ENCODE measurements at places on chromosomes 16 and 17.
A peak's percentile ranks its signal among the peaks of the same experiment; 100 is the strongest.

DNA sequence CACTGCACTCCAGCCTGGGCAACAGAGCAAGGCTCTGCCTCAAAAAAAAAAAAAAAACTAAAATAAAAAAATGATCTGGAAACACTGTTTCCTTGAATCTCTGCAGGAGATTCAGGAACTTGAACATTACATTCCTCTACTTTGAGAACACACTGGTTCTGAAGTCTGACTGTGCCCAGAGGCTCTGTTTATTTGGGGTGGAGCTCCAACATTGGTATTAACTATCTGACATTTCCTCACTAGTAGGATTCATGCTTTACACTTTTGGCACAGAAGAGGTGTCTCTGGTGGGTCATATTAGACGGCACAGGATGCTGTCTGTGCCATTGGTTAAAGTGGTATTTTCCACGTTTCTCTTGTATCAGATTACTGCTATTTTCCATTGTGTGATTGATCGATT is 10.4 kb downstream of the SULT1A2 start:
- DNase-seq: no peak

DNA sequence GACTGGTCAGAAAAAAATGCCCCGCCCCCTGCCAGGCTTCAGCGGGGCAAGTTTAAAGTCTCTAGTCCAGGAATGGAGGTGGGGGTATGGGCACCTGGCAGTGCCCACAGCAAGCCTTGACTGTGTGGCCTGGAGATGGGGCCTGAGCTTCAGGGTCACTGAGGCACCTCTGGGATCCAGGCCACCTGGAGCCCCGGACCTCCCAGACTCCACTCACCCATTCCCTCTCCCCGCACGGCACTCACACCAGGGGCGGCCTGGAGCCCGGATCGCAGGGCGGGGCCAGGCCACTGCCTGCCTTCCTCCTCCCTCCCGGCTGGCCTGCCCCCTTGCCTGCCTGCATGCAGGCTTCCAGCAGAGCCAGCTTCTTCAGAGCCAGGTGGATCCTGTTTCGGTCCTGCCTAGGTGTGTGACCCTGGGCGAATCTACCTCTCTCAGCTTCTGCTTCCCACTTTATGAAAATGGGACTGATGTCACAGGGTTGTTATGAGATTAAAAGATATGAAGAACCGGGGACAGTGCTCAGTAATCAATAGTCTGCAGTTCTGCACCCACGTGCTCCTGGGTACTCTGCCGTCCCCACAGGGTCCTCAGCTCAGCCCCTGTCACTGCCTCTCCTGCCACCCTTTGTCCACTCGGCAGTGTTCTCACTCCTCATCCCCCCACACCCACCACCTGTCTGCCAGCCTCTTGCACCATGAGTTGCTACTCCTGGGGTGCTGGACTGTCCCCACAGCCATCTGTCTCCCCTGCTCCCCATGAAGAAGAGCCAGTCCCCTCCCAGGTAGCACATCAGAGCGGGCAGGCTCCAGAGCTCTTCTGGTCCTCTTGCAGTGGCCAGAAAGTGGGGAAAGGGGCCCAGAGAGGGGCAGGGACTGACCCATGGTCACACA is 1.2 kb upstream of the TCAP start:
- DNase-seq: no peak

DNA sequence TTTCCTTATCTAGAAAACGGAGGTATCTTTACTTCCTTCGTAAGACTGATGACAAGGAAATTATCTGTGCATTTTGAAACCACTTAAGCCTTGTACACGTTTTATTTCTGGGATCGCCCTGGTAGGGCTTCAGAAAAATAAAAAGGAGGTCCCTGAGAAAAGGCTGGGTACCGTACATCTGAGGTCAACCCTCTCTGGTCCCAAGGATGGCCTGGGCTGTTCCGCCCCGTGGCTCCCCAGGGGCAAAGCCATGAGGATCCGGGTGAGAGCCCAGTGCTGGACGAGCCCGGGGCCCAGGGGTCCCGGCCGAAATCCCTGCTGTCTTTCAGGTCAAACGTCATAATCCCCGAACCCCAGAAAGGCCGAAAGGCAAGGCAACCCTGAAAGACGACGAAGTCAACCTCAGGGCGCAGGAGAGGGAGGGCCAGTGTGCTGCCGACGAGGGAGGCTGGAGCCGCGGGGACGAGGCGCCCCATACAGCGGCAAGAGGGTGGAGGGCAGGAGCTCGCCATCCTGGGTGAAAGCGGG is 656 bp upstream of the FUS start:
- DNase-seq: no peak

DNA sequence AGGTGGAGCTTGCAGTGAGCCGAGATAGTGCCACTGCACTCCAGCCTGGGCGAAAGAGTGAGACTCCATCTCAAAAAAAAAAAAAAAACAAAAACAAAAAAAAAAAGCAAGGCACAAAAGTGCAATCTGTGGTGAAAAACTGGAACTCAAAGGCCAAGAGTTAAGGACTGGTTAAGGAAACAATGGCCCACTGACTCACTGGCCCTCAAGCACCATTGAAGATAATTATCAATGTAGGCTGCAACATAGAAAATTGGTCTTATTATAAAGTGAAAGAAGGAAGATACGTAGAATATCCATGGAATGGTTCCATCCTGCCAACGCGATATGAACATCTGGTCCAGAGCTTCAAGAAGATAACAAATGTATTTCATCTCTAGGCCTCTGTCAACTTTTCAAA is 444.2 kb downstream of the SOX9 start:
- no peak for DNase-seq

DNA sequence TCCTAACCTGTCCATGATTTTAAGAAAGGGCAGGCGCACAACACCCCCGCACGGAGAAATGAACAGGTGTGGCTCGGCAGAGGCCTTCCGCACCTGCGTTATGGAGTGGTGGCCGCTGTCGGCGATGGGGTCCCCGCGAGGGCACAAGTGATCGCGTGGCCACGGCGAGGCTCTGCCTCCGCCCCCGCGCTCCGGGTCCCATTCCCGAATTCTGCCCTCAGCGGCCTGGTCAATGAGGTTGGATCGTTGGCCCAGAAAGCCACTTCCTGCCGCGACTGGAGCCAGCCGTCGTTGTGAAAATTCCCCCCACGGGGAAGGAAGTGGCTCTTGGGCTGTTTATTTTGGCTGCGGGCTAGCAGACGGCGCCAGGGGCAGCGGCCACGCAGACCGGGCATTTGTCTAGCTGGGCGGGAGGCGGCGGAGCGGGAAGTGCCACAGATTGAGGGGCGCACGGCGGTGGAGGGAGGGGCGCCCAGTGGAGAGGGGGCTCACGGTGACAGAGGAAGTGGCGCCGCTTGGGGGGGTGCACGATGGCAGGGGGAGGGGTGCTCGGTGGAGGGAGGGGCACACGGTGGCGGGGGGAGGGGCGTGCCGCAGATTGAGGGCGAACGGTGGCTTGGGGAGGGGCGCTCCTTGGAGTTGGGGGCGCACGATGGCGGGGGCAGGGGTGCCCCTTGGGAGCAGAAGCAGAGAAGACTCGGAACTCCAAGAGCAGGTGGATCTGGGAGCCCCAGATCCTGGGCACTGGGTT is 25.0 kb downstream of the MRC2 start:
- DNase-seq: no peak

- DNase-seq: no peak
These were observed 1.8 kb downstream of the CNTNAP4 start for GRCh38 chr16:76278980-76279379.

- DNase-seq: no peak
These were observed 25.4 kb downstream of the DNAJA2 start for GRCh38 chr16:46947900-46948547.

GRCh38 chr16:86481607-86482006 is 28.7 kb upstream of the FOXF1 start:
- DNase-seq: no peak

GRCh38 chr17:59451706-59452105 is 113.7 kb upstream of the DHX40 start:
- DNase-seq: no peak

DNA sequence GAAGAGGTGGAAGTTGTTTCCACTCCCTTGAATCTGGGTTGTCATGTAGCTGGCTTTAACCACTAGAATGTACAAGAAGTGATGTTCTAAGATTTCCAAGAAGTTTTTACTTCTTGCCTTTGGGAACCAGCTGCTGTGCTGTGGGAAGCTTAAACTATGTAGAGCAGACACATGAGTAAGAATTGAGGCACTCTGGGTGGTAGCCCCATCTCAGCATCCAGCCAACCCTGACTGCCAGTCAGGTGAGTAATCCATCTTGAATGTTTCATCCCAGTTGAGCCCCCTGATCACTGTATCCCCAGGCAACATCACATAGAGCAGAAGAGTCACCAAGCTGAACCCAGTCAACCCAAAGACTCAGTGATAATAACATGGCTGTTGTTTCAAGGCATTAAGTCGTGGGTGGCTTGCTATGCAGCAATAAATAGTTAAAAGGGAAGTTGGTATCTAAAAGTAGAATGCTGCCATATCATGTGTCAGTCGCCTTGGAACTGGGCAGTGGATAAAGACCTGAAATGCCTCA is 62.8 kb upstream of the GPR139 start:
- DNase-seq: no peak

DNA sequence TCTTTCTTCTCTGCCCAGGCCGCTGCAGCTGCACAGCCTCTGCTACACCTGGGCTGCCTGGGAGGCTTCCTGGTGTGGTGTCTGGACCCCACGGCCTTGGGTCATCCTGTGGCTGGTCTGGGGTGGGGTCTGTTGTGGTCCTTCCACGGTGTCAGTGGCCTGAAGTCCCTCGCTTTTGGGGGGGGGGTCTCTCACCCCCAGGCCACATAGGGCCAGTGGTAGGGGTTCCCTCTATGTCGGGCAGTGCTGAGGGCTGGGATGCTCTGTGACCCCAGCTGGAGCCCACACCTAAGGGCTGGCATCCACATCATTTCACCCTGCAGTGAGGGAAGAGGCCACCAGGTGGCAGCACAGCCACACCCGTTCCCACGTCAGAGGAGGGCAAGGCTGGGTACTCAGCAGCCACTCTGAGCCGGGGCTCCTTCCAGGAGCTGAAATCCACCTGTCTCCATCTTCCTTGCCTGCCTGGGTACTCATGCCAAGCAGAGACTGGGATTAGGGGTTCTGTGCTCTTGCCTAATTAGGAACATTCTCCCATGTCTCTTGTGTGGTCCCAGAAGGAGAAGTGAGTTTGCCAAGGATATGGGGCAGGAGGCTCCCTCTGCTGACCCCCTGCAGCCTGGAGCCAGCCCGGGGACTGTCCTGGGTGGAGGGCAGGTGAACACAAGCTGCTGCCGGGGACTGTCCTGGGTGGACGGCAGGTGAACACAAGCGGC is 13.0 kb downstream of the ENGASE start:
- DNase-seq: peak; percentile 68

GRCh38 chr16:17235147-17235815 is 235.5 kb downstream of the XYLT1 start:
- DNase-seq: no peak

DNA sequence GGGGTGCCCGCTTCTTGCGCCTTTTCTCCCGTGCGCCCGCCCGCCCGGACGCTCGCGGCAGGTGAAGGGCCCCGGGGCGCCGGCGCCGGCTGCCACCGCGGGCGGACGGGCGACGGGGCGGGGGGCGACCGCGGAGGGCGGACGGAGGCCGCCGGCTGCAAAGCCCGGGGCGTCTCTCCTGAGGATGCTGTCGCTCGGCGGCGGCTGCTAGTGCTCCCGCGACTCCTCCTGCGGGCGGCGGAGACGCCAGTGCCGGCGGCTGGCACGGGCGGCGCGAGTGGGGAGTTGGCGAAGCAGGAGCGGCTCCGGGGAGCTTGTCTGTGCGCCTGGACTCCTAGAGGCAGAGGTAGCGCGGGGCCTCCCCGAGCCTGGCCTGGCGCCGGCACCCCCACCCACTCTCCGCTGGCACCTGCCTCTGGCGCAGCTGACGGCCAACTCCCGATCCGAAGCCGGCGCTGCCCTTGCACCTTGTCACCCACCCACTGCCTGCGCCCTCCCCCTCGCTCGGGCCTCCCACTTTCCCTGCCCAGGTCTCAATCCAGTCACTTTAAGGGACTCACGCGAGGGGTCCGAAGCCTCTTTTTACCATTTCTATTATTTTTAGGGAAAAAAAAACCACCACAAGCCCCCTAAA is at the start of gene FAM20A:
Gene FAM20A, minus strand, starts transcription at position 437 of the 634 bp plus-strand sequence. CDS start 701 bp downstream, outside the sequence.
- no peak for DNase-seq

DNA sequence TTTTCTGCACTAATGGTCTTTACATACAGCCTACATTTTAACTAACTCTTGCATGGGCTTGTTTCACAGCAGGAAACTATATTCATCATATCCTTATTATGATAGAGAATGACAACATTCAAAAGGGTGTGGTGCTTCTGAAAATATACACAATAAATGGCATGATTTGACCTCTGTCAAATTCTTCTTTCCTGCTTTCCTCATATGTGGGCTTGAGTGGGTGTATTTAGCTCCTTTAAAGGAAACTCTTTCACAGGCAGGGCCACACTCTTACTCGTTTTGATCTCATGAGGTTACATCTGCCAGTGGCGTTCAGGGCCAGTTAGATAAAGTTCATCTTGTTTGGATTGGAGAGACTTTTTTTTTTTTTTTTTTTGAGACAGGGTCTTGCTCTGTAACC is 6.1 kb downstream of the SLC35G3 start:
- DNase-seq: no peak

GRCh38 chr17:74994440-74994839 is 7.0 kb downstream of the CDR2L start:
- no peak for DNase-seq
